CD4-positive, alpha-beta memory T cell (primary cell): ENCODE measurements at places on chromosomes 1 and 21. TPM values are rescaled to one million over a fixed set of nuclear protein-coding genes. Genes with fewer than 3 reads are reported as not detected.

DNA sequence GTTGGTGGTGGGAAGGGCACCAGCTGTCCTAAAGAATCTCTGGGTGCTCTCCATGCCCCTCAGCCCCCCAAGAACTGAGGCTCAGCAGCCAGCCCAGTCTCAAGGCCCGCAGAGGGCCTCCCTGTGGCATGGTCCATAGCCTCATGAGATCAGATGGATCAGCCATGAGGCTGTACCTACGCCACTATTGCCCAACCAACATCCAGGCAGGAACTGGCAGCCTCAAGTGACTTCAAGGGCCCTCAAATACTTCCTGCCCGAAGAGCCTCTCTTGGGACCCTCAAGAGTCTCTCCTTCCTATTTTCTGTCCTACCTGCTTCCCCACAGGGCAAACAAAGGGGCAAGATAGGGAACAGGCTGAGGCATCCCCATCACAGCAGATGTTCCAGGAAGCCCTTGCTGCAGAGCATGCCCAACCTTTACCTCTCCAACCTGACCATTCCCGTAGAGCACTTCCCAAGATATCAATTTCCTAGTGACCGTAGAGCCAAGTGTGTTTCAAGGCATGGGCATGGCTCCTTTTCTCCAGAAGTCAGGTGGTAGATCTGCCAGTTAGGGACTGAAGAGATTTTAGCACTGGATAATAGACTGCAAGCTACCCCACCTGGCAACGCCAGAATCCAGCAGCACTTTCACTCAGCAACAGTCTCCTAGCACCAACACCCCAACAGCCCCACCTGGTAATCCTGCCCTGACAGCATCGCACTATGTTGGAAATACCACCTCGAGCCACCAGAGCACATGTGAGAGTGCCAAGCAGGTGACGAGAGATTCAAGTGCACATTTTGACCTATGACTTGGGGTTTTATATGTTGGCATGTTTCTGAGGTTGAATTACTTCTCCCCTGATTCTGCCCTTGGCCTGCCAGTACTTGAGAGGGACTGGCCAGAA is 13.7 kb upstream of the MFSD2A start:
- no peak for DNase-seq

DNA sequence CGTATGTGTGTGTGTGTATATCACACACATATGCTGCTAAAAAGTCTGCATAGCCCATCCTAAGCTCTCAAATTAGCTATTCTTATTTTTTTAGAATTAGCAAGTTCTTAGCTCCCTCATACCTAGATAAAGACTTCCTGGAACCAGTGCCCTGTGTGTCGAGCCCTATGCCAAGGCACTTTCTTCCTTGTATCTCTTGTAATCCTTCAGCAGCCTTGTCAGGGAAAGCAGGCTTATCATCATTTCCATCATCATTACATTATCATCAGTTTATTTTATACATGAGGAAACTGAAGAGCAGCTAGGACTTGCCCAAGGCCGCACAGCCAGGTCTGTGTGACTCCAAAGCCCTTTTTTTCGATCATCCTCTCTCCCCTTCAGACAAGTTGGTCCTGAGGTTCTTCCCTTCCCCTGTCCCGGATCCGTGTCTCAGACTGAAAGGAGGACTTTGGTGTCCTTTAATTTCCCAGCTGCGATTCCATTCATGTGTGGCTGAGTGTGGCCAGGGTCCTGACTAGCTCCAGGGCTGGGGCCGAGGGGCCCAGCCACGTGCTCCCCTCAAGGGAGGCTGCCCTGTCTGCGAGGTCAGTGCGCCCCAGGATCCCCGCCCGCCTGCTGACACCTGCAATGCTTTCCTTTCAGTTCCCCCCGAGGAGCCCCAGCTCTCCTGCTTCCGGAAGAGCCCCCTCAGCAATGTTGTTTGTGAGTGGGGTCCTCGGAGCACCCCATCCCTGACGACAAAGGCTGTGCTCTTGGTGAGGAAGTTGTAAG is 24.9 kb downstream of the IL6R start:
- no peak for DNase-seq

DNA sequence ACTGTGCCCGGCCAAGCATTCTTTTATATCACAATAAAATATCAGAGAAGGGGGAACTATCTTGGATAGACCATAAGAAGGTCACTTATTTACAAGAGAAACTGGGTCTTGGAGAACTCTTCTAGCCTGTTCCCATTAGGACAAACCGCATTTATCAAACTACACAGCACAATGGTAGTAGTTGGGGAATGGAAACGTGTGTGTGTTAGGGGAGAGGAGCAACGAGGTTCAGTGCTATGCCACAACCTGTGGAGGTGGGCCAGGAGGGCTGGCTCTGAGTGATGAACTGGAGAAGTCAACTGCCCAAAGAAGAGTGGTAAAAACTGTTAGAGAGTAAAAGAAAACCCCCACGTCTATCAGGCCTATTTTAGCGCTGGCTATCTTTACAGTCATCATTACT is 1.6 kb downstream of the DONSON start:
- DNase-seq, result no peak

- no peak for DNase-seq
Observed at GRCh38 chr1:180065408-180065807, 89.3 kb upstream of the QSOX1 start.

DNA sequence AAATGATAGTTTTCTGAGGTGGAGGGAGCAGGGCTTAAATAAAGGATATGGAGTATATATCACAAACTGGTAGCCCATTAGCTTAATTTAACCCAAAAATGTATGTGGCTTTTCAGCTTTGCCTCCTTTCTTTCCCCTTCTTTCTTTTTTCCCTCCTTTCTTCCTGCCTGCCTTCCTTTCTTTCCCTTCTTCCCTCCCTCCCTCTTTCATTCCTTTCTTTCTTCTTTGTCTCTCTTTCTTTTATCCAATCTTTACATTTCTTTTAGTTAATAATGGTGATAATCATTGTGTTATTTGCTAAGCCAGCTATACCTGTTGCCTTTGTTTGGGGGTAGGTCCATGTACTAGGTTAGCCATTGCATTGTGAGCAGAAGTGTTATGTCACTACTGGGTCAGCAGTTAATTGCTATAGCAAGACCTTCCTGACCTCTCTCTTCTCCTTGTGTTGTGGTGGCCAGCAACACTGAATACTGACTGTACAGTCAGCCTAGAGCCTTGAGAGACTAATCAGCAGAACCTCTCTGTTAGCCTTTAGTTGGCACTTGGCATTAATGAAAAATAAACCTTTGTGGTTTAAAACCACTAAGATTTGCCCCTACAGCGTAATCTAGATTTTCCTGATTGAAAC is 5.1 kb downstream of the GORAB start:
- no peak for DNase-seq

- DNase-seq, result no peak
Observed at GRCh38 chr1:241495741-241496140, 23.8 kb downstream of the FH start.

GRCh38 chr21:23887725-23888306 is 1719.5 kb downstream of the MRPL39 start:
- peak; percentile 42 for DNase-seq

GRCh38 chr1:62381831-62382657 is 54.8 kb upstream of the USP1 start:
- no peak for DNase-seq

GRCh38 chr1:157910270-157910669 is 68.7 kb upstream of the CD5L start:
- DNase-seq, result no peak

DNA sequence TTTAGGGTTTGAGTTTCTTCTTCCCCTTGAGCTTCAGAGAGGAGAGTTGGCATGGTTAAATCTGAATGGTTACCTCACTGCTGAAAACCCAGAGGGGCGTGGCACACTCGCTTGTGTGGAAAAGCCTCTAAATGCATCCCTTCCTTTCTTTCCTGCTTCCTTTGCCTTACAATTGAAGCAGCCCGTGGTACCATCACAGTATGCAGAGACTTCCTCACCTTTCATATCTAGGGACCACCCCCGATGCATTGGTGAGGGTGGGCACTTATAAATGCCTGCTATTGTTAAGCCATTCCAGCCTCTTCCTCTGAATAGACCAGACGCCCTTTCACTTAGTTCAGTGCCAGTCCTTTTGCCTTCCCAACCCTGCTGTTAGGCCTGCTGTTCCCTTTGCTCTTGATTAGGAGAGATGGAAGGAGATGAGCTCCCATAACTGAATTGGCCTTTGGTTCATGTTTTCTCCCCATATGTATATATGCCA is 21.9 kb upstream of the LAX1 start:
- DNase-seq, result no peak

DNA sequence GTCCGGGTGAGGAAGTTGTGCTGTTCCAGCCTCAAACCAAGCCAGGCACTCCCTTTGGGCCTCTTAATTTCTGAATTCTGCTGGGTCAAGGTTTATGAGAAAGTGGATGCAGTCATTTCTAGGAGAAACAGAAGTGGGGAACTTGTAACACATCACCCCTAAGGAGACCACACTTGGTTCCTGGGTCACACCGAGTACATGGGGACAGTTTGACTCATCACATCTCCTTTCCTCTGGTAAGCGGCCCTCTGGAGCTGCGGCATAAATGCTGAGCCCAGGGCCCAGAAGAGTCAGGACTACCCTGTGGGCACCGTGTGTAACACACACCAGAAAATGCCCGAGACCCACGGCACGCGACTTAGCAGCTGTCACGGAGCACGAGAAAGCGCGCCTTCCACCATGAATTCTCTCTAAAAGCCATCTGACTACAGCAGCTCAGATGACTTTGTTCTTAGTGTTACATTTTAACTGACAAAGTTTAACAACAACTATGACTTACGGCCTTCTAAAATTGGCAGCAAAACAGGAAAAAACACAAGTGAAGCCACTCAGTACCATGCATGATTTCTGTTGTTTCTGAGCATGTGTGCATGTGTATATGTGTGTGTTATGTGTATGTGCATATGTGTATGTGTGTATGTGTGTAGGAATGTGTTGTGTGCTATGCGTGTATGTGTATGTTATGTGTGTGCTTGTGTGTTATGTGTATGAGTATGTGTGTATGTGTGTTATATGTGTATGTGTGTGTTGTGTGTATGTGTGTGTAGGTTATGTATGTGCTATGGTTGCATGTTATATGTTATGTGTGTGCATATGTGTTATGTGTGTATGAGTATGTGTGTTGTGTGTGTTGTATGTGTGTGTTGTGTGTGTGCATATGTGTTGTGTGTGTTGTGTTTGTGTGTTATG is 50.8 kb downstream of the TOMM20 start:
- DNase-seq, result no peak

DNA sequence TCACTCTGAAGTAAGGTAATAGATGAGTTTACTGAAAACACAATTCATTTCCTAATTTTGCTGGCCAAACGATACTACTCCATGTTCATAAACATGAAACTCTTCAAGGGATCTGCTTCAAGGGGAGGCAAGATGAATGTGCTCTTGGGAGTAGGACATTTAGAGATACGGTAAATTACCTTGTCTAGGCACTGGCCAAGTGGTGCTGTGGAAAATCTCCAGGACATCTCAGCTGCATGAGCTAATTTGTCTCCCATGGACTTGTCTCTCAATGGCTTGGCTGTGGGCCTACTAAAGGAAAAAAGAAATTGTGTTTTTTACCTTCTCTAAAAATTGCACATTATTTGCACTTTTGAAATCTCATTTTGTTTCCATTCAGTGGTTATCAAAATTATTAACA is 780.6 kb downstream of the LTN1 start:
- DNase-seq, result no peak

- DNase-seq, result no peak
Observed at GRCh38 chr1:22687191-22687590, 23.4 kb upstream of the EPHB2 start.

DNA sequence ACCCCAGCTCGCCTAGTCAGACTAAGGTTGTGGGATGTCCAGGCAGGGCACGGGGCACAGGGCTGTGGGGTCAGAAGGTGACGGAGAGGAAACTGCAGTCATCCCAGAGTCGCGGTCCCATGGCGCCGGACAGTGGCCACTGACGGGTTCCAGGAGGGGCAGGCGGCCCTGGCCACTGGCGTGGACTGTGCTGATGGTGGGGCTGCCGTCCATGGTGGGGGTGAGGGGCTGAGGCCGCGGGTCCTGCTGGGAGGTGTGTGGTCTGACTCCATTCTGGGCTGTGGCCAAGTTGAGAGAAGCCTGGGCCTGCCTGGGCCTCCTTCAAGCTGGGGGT is 32.0 kb downstream of the PCNT start:
- no peak for DNase-seq

GRCh38 chr21:14686466-14687267 is 140.6 kb upstream of the SAMSN1 start:
- no peak for DNase-seq

GRCh38 chr1:185337246-185337645 is 20.2 kb upstream of the IVNS1ABP start:
- no peak for DNase-seq

GRCh38 chr1:176046926-176047325 is 160.2 kb downstream of the COP1 start:
- DNase-seq, result no peak

DNA sequence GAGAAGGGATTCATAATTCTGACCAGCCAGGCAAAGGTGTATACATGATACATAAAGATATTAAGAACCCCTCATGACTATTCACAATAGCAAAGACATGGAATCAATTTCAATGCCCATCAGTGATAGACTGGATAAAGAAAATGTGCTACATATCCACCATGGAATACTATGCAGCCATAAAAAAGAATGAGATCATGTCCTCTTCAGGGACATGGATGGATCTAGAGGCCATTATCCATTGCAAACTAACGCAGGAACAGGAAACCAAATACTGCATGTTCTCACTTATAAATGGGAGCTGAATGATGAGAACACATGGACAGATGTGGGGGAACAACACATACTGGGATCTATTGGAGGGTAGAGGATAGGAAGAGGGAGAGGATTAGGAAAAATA is 21.4 kb downstream of the CR1L start:
- DNase-seq, result no peak

GRCh38 chr1:93078203-93078602 is 880 bp upstream of the MTF2 start:
- no peak for DNase-seq

DNA sequence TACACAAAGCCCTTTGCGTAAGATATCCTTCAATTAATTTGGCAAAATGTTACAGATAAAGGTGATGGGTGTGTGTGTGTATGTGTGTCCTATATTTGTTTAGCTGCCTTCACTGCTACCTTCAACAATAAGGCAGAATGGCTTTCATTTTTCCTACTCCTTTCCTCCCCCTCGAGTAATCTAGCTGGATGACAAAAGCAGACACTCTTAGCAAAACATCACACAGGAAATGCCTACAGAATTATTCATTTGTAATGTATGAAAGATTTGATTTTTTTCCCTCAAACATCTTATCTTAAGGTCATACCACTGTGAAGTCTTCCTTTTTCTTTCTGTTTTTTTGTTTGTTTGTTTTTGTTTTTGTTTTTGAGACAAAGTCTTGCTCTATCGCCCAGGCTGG is 10.6 kb downstream of the PTPN22 start:
- DNase-seq, result no peak

SPRR1A gene
- not detected for polyA plus RNA-seq

NPHS2 gene
- not detected for polyA plus RNA-seq

FAM229A gene
- polyA plus RNA-seq, result not detected

ID3 gene
- 20.1 TPM for polyA plus RNA-seq

NUP210L gene
- polyA plus RNA-seq, result 0.14 TPM

MAP1LC3C gene
- polyA plus RNA-seq, result not detected

FALEC gene
- polyA plus RNA-seq, result not detected

INSRR gene
- not detected for polyA plus RNA-seq

GBP7 gene
- not detected for polyA plus RNA-seq
